ENCODE measurements at places on chromosomes 13 and 19.

DNA sequence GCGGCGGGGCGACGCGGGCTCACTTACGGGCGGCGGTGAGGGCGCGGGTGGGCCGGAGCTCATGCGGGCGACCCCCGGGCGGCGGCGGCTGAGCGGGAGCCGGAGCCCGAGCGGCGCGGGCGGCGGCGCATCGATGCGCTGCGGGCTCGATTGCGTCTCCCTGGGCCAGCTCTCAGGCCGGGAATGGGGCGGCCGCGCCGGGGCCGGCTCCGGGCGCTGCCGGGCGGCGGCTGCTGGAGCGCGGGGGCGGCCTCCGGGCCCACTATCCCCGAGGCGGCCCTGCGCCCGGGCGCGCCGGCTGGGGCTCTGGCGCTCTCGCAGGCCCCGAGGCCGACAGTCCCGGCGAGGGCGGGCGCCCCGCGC, 1.4 kb upstream of the TSHZ3 start:
- no peak for DNase-seq

- no peak for DNase-seq
Observed at GRCh38 chr13:50309318-50309717, 294.1 kb downstream of the KCNRG start.

GRCh38 chr13:30052120-30052519, 201.7 kb upstream of the UBL3 start:
- no peak for DNase-seq

DNA sequence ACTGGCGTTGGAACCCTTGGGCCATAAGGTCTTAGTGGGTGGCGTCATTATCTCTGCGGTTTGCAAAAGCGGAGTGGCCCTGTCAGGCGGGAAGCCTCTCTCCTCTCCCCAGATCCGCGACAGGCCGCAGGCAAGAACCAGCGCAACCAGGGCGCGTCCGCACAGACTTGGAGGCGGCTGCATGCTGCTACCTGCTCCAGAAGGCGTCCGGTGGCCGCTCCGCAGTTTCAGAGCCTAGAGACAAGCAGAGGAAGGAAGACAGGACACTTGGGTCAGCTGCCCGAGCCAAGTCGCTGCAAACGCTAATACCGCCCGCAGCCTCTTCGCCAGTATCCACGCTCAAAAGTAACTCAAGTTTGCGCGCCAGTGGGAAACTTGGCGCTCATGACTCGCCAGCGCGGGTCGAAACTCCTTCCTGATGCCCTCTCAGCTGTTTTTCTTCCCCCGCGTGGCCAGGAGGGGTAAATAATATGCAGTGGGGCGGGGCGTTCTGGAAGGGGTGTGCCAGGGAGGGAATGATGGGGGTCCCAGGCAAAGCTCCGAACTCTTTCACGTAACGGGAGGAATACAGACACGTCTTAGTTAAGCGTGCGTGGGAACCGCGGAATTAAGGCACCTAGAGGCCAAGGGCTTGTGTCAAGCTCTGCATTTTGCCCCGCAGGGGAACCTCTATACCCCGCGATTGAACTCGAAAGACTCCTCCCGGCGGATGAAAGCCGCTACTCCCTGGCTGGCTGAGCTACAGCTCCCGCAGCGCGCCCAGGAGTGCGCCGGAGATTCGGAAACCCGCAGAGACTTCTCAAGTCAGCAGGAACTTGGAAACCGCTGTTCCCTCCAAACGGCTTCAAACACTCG, at the start of gene EDNRB:
EDNRB (minus strand) TSS at position 441 of the 855 bp plus-strand sequence; CDS start at position 183, 258 bp downstream.
- DNase-seq, result no peak

- no peak for DNase-seq
Observed at GRCh38 chr19:31330761-31331160, 18.5 kb downstream of the TSHZ3 start.

DNA sequence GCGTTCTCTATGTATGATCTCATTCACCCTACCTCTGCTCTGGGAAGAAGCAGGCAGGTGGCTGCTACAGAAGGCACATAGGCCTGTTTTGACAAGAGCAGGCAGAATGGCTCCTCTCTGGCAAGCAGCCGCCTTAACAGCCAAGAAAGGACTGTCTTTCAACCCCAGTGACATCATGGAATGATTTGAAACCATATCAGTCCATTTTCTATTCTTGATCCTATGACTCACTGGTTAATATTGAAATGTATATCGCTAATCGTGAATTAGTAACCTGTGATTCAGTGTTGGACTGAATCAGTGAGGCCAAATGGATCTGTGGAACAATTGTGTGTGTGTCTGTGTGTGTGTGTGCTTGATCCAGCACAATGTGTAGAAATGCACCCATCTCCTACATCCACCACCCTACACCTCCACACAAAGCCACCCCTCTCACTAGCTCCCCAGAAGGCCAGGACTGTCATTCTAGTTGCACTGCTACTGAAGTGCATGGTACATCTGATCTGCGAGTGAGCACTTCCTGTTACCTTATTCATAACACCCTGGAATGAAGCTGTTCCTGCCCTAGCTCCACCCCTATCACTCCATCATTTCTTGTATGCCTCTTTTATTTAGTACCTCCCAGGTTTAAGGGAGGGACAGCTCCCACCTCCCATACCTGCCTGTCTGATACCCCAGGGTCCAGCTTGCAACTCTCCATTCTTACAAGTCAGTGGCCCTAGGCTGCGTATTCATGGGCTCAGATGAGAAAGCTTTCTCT, 460.0 kb downstream of the FOXO1 start:
- no peak for DNase-seq

- no peak for DNase-seq
Observed at GRCh38 chr13:35566340-35566739, 89.9 kb upstream of the MAB21L1 start.

- no peak for DNase-seq
Observed at GRCh38 chr13:99382428-99383133, 75.4 kb upstream of the GPR183 start.

- DNase-seq, result no peak
Observed at GRCh38 chr13:39893808-39894207, 238.3 kb downstream of the COG6 start.

GRCh38 chr13:110817143-110817542, 97.7 kb downstream of the ANKRD10 start:
- no peak for DNase-seq

GRCh38 chr19:50313812-50314536, 15.2 kb downstream of the KCNC3 start:
- no peak for DNase-seq

GRCh38 chr13:109748677-109749076, 37.7 kb downstream of the IRS2 start:
- no peak for DNase-seq

DNA sequence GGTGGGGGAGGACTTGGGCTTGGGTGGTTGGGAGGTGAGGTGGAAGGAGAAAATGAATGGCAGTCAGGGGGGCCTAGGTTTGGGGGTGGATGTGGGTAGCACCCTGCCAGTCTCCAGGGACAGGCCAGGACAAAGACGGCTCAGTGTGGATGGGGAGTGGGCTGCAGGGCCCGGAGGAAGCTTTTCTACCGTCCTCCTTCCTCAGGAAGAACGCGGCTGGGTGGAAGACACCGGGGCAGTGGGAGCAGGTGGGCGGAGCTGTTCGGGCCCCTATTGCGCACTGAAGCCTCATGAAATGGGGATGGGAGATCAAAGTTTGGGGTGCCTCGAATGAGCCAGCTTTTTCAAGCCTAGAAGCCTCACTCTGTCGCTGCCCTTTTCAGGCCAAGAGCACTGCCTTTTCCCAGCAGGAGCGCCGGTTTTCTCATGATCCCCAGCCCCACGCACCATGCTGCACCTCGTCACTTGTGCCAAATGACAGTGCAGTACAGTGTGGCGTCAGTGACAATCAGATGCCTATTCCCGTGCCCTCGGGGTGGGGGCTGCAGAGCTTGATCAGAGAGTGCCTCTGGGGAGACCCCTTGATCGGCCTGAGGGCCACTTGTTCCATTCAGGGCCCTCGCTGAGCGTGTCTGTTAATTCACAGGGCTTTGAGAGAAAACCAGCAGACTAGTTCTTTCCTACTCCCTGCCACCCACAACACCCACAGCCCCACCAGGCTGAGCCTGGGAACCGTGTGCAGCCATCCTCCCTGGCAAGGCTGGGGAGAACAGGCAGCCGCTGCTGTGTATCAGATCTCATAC, 1.5 kb downstream of the CALM3 start:
- DNase-seq, result no peak

- no peak for DNase-seq
Observed at GRCh38 chr19:56566904-56567273, 379 bp upstream of the ZNF470 start.

- DNase-seq, result no peak
Observed at GRCh38 chr19:17526922-17527321, 15.5 kb downstream of the PGLS start.

GRCh38 chr19:3950871-3951861, 18.3 kb downstream of the NMRK2 start:
- DNase-seq, result no peak

- no peak for DNase-seq
Observed at GRCh38 chr19:16226184-16226591, 28.5 kb downstream of the AP1M1 start.

DNA sequence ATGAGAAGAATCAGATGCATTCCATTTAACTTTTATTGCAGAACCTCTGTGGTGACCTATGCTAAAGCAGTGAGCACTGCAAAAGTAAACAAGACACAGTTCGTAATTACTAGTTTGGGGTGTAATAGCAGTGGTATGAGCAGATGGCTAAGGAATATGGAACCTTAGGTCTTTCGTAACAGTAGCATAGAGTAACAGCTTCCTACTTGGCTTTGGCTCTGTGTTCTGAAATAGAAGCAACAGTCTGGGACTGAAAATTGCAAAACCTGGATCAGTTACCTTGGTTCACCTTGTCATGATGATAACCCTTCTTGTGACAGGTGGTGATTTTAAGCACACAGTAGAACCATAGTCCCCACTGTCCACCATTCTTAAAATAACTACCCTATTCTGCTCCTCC, 303.4 kb downstream of the GPC6 start:
- DNase-seq, result no peak

- DNase-seq, result no peak
Observed at GRCh38 chr13:78185700-78186099, 267.1 kb upstream of the EDNRB start.
